ENCODE measurements at places on chromosomes 4 and X.

- DNase-seq: no peak
Measured at GRCh38 chr4:78225236-78225635, 168.1 kb downstream of the FRAS1 start.

DNA sequence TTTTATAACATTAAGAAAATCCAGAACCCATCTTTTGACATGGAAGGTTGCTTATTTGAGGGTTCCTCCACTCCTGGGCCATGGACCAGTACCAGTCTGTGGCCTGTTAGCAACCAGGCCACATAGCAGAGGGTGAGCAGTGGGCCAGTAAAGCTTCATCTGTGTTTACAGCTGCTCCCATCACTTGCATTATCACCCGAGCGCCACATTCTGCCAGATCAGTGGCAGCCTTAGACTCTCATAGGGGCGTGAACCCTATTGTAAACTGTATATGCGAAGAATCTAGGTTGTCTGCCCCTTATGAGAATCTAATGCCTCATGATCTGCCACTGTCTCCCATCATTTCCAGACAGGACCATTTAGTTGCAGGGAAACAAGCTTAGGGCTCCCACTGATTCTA lies 58.6 kb downstream of the NDST4 start:
- DNase-seq: no peak

DNA sequence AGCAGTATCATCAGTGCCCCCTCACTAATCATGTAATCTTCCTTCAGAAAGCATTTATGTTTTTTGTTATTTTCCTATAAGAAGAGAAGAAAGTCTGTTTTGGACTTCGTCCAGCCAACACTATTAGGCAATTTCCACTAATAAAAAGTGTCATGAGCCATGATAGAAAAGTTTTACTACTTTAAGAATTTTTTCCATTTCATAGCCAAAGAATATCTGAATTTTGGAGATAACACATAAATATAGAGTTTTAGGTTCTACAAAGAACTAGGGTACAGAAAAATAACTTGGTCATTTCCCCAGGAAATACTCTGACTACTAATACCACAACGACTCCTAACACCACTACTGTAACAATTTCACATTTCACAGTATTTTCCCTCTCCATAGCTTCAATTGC lies 41.8 kb upstream of the VEGFC start:
- no peak for DNase-seq

- DNase-seq: no peak
Measured at GRCh38 chr4:89733946-89734345, 103.0 kb downstream of the SNCA start.

DNA sequence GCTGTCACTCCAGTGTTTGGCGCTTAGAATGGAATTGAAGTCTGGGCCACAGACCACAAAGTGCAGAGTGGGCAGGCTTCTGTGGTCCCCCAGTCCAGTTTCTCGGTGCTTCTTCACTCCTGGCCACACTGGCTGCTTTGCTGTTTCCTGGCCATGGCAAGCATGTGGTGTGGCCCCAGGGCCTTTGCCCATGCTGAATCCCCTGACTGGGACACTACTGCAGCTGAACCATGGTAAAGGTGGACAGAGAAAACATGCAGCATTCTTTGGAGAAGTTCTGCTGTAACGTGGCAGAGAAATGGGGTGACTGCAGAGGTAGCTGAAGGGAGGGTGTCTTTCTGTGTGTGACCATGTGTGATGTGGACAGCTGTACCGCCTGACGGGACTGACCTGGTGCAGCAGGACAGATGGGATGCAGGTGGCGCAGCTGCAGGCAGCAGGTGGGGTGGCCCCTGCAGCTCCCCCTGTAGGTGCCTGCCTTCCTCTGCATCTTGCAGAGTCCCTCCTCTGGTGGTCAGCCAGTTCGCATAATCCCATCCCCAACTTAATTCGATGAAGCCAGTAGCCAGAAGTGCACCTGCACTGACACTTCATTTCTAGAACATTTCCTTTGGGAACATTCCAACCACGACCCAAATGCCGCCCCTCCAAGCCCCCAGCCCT lies 13.2 kb upstream of the S100P start:
- no peak for DNase-seq

DNA sequence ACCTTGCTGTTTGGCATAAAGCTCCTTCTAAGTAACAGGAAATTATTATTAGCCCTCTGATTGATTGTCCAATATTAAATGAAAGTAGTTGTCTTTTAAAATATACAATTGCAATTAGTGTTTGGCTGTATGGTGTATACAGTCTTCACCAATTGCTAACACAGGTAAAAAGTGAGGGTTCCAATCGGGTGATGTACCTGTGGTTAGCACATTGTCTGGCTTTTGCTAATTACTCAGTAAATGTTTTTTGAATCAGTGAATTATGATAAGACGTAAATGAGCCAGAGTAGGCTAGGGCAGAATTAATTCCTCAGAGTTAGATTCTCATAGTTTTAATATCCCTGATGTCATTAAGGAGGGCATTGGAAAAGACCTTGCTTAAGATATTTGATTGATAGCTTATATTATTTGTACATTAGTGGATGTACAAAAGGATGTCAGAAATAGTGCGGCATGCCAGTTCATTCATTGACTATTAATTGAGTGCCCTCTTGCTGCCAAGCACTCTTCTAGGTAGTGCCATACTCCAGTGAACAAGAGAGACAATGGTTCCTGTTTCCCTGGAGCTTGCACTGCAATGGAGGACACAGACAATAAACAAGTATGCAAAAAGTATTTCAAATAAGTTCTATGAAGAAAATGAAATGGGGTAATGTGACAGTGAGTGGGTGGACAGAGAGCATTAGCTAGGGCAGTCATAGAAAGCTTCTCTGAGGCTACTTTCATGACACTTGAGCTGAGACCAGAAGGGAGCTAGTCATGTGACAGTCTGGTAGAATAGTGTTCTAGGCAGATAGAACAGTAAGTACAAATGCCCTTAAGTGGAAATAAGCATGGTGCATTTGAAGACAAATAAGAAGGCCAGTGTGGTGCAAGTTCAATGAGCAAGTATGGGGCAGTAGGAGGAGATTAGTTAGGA lies 205.9 kb upstream of the CASK start:
- no peak for DNase-seq

GRCh38 chr4:168696280-168696679 lies 199.4 kb downstream of the PALLD start:
- DNase-seq: no peak

DNA sequence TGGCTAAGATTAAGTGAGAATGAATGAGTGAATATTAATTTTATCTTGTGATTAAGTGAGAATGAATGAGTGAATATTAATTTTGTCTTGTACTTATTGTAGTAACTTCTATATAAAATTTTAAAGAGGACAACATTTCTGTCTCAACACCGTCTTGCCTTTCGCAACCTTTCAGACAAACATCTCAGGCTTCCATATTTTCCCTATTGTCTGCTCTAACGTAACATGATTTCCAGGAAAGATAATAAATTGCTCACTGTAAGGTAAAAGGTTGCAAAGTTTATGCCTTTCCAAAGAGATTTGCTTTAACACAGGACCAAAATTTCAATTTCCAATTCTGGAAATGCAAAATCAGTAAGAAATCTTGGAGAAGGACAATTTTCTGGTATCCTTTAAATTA lies 41.7 kb upstream of the SLC39A8 start:
- DNase-seq: no peak

- DNase-seq: no peak
Measured at GRCh38 chrX:139758809-139759208, 50.8 kb upstream of the MCF2 start.

DNA sequence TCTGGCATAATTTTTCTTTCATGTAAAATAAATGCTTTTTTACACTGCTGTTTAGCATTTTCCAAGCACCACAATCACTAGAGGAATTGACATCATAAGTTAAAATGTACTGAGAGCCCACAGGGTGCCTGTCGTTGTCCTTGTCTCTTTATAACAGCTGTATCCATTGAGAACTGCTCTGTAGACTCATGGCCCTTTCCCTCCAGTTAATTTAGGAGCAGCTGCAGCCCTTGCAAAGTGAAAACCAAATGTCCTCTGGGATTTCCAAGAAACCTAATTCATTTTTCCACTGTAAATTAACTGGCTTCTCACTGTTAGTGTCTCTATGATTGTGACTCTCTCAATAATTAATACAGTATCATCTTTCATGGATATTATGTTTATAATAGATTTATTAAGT lies 185.9 kb downstream of the SLC4A4 start:
- no peak for DNase-seq

DNA sequence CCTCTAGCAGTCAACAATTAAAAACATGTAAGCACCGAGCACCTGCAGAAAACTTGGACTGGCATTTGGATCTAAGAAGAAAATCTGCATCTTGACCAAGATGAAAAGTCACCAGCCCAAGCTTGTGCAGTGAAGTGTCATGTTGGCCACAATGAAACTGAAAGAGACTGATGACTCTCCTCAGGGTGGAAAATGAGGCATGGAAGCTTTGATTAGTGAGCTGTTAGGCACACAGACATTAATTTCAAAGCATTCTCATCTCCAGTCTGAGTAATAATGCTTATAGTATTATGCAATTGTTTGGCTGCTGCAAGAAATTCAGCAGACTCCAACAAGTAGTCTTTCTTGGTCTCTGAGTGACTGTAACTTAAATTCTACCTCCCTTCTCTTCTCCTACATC lies 150.1 kb downstream of the AR start:
- DNase-seq: no peak

GRCh38 chr4:129145222-129145730 lies 49.3 kb downstream of the C4orf33 start:
- DNase-seq: no peak

DNA sequence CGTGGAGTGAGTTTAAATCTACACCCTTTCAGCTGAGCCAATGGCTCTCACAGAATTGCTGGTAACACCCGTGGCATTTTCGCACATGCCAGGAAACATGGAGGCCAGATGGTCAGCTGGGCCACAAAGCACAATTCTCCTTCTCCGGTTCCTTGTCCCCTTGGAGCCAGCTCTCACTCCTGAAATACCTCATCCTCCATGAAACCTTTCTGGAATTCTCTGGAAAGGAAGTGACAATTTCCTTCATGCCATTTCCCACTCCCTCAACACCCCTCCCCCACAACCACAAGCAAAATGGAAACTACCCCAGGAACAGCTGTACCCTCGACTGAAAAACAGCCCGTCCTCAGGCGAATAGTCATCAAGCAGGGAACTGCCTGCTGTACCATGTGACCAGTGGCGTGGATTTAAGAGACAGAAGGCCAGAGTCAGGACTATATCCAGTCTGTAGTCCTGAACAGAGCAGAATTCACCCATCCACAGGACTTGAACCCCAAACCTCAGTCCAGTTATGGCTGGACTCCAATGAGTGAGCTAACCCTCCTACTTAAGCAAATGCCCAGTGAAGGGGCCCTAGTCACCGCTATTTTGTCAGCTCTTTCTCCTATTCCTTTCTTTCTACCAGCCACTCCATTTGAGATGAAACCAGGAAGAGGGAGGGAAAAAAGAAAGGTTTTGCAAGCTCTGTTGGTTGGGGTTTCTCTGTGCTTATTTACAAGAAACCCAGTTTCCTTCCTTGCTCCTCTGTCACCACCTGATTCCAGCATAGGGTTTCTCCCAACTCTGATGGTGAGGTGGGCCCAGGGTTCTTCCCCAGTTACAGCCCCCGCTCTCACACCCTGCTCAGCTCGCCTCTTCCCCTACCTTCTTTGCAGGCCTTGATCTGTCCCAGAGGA lies 24.5 kb downstream of the ELF4 start:
- DNase-seq: no peak

DNA sequence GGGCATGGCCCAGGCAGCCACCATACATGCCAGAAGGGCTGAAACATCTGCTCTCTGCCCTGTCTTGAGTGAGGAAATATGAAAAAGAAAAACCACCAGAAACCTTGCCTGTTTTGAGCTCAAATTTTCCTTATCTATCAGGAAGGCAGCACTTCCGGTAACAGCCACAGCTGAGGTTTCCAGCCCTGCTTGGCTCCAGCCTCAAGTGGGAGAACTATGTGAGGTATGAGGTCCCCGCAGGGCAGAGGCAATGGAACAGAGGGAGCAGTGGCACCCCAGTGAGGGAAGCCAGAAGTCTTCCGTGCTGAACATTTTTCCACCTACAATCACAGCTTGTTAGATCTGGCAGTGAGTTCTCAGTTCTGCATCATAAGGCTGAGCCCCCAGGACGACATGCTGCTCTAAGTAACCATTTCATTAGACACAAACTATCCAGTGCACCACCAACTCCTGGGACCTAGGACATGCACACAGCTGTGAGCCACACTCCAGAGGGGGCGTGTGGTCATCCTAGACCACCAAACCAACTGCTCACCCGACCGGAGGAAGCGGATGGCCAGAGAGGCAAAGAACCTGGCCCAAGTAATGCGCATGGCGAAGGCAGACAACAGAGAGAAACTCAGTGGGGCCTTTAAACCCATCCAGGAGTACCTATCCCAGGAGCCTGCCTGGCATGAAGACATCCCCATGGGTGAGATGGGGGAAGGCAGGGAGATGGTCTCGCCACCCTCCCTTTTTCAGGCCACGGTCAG lies 22.6 kb downstream of the WDR1 start:
- DNase-seq: peak; percentile 95

GRCh38 chr4:155946486-155946885 lies 7.2 kb downstream of the CTSO start:
- DNase-seq: no peak

- DNase-seq: peak; percentile 17
Measured at GRCh38 chrX:23883737-23884354, 23.9 kb downstream of the APOO start.

- peak; percentile 85 for DNase-seq
Measured at GRCh38 chrX:17046478-17047097, 100.1 kb downstream of the REPS2 start.

DNA sequence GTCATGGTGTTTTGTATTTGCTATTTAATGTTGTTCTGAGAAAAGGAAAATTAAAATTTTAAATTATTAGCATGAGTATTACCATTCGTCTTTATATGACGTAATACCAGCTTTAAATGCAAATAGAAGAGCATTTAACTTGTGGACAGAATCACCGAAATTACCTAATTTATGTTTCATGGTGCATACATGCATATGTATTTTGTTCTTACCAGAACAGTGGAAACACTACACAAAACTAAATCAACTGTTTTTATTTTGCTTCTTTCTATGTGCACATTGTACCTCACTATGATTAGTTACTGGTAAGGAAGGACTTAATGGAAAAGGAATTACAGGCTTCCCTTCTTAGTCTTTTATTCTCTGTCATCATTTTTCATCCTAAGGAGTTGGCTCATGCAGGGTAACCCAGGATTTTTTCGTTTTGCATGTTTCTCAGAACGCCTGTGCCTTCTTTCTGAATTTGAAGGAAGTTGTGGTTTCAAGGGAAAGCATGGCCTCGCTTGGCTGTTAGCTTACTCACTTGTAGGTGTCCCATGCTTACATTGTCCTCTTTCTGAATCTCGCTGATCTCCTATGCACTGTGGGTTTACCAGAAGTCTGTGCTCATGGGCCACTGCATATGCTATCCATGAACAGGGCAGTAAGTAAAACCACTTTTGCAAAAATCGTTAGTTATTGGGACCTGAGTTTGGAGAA lies 300.0 kb upstream of the PUDP start:
- DNase-seq: peak; percentile 2

DNA sequence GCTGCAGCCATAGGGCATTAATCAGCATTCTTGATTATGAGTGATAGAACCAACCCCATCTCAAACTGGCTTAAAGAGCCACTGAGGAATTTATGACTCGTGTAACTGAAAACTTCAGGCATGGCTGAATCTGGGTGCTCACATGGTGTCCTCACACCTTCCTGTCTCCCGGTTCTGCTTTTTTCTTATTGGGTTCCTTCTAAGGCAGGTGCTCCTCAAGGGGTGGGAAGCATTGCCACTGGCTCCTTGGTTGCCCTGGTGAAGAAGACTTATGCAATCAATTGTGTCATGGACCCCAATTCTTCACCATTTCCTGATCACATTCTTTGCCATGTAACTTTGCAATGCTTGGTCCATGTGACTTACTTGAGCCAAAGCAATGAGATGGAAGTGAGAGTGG lies 4.3 kb upstream of the ZCCHC4 start:
- DNase-seq: no peak

All from KBM-7 (cell line).